ENCODE measurements at places on chromosomes 13 and 19. TPM values are rescaled to one million over a fixed set of nuclear protein-coding genes. Genes with fewer than 3 reads are reported as not detected.

MYO1F gene
- 0.13 TPM for total RNA-seq

TEAD2 gene
- 42.2 TPM for total RNA-seq

USHBP1 gene
- not detected for total RNA-seq

HNRNPA1L2 gene
- total RNA-seq, result 2.7 TPM

GPC5 gene
- total RNA-seq, result 5.4 TPM

DNA sequence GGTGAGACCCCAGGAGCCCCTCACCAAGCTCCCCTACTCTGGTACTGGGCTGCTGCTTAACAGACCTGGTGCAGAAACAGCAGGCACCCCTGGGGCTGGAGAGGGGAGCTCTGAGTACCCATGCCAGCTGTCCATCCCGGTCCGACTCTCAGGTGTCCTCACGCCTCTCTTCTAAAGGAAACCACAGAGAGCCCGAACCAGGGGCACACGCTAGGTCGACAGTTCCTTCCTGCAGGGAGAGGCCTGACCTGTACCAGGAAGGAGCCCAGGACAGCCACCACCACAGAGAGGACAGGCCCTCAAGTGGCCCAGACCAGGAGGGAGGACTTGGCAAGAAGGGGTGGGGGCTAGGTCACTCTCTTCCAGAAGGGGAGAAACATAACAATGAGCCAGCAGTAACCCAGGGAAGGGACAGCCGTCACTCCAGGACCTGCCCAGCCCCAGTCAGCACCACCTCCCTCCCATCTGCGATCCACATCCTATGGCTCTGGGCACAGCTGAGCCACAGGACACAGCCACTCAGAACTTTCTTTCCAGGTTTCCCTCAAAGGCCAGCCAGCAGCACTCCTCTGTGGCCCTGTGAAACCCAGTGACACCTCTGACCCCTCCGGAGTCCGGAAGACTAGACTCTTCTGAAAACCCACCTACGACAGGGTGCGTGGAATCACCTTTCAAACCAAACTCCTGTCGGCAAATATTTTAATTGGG is 13.0 kb upstream of the SLC35E1 start:
- H3K27ac ChIP-seq, result peak overlapping the region; percentile 66
- DNase-seq, result no peak
- H3K4me3 ChIP-seq, result no peak overlapping the region
- H3K27me3 ChIP-seq, result no peaks in the 10 kb centered on the region
- peaks cover 35% of the 10 kb centered on the region for H3K4me1 ChIP-seq
- no peaks in the 10 kb centered on the region for H3K36me3 ChIP-seq

DNA sequence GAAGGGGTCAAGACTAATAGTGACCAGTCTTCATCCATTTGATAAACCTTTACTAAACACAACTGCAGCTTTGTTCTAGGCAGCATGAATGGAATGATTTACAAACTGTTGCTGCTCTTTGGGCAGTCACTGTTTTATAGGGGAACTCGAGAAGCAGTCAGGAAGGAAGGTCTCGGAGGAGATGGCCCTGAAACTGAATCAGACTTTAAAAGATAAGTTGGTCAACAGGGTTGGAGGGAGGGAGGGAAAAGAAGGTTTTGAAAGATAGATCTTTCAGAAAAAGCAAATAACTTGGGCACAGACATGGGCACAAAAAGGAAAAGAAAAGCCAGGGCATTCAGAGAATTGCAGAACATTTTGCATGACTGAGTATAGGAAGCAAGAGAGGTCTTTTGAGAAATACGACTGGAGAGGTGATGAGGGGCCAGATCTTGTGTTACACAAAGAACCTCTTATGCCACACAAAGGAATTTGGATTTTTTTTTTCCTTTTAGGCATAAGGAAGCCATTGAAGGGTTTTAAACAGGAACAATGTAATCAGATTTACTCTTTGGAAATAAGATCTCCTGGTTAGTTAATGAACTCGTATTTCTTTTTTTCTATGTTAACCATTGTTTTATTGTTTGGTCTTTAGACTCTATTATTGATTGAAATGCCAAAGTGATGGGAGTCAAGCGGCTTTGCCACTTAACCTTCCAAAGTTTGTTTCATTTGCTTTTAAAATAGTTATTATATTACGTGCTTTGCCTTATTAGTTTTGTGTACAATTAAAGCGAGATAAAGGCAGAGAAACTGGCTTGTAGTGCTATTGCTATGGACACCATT is 37.5 kb upstream of the SACS start:
- no peak overlapping the region for H3K4me3 ChIP-seq
- H3K36me3 ChIP-seq, result no peaks in the 10 kb centered on the region
- no peak for DNase-seq

GRCh38 chr19:36245210-36246005 is 30.5 kb downstream of the ZNF146 start:
- H3K36me3 ChIP-seq, result no peaks in the 10 kb centered on the region
- no peaks in the 10 kb centered on the region for H3K4me1 ChIP-seq
- peaks cover 7% of the 10 kb centered on the region for H3K27me3 ChIP-seq
- DNase-seq, result no peak
- no peak overlapping the region for H3K27ac ChIP-seq

GRCh38 chr19:54233941-54234340 is 8.6 kb downstream of the LILRA6 start:
- no peaks in the 10 kb centered on the region for H3K36me3 ChIP-seq
- no peak overlapping the region for H3K27ac ChIP-seq
- H3K27me3 ChIP-seq, result peaks cover 10% of the 10 kb centered on the region
- H3K4me1 ChIP-seq, result no peaks in the 10 kb centered on the region
- H3K4me3 ChIP-seq, result no peak overlapping the region
- no peak for DNase-seq

GRCh38 chr13:42525035-42525504 is 48.9 kb upstream of the TNFSF11 start:
- H3K36me3 ChIP-seq, result no peaks in the 10 kb centered on the region
- no peaks in the 10 kb centered on the region for H3K27me3 ChIP-seq
- H3K4me1 ChIP-seq, result peaks cover 4% of the 10 kb centered on the region
- H3K4me3 ChIP-seq, result no peak overlapping the region

DNA sequence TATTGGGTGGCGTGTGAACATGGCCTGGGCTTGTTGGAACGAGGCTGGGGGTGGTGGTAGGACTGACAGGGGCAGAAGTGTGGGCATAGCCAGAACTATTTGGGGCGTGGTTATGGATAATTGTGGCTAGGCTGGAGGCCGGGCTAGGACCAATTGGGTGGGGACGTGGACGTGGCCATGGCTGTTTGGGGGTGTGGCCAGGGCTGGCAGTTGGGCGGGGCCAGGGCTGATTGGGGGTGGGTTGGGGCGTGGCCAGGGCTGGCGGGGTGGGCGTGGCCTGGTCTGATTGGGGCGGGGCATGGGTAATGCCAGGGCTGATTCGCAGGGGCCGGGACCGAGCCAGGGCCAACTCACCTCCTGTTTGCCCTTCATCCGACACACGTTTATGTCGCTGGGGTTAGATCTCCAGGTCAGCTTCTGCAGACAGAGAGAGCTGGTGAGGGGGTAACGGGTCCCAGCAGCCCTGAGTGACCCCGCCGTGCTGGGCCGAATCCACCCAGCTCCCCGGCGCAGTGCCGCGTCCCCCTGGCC is 2.8 kb downstream of the SEMA6B start:
- no peaks in the 10 kb centered on the region for H3K4me1 ChIP-seq
- DNase-seq, result peak; percentile 17
- no peak overlapping the region for H3K27ac ChIP-seq
- H3K36me3 ChIP-seq, result no peaks in the 10 kb centered on the region
- no peaks in the 10 kb centered on the region for H3K27me3 ChIP-seq
- H3K4me3 ChIP-seq, result no peak overlapping the region

DNA sequence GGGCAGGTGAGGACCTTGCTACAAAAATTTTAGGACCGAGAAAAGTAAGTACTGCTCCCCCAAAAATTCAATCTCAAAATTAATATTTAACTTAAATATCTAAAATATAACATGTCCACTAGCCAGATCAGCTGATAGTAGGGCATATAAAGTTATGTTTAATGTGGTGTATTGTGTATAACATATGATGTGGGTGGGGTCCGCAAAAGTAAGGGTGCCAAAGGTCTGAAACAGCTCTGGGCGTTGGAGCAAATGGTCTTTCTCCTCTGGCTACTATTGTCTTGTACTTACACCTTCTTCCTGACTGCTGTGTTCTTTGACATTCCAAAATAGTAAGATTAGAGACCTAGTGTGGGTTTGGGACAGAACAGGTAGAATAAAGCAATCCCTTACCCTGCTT is 41.2 kb downstream of the HTR2A start:
- no peaks in the 10 kb centered on the region for H3K27me3 ChIP-seq
- no peaks in the 10 kb centered on the region for H3K4me1 ChIP-seq
- no peak overlapping the region for H3K4me3 ChIP-seq
- DNase-seq, result no peak
- H3K27ac ChIP-seq, result no peak overlapping the region
- H3K36me3 ChIP-seq, result no peaks in the 10 kb centered on the region

- H3K27me3 ChIP-seq, result no peaks in the 10 kb centered on the region
- no peaks in the 10 kb centered on the region for H3K4me1 ChIP-seq
- H3K36me3 ChIP-seq, result no peaks in the 10 kb centered on the region
- H3K4me3 ChIP-seq, result no peak overlapping the region
These were observed 63.5 kb upstream of the ANKRD10 start for GRCh38 chr13:110978390-110978789.

GRCh38 chr19:48806518-48806817 is 4.4 kb downstream of the BCAT2 start:
- H3K27me3 ChIP-seq, result no peaks in the 10 kb centered on the region
- no peak overlapping the region for H3K4me3 ChIP-seq
- peak overlapping the region; percentile 90 for H3K27ac ChIP-seq
- H3K36me3 ChIP-seq, result no peaks in the 10 kb centered on the region
- peaks cover 20% of the 10 kb centered on the region for H3K4me1 ChIP-seq

DNA sequence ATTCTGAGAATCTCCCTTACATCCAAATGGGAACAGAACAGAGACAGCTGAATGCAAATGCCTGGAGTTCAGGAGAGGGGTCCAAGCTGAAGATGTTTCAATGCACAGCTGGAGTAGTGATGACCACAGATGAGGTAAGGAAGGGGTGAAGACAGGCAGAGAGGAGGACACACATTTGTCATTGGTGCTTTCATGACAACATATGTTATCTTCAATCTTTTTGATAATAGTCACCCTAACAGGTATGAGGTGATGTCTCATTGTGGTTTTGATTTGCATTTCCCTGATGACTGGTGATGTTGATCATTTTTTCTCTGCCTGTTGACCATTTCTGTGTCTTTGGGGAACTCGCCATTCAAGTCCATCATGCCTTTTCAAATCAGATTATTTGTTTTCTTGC is 19.2 kb downstream of the SIGLEC7 start:
- H3K4me3 ChIP-seq, result no peak overlapping the region
- H3K4me1 ChIP-seq, result peaks cover 4% of the 10 kb centered on the region
- peaks cover 3% of the 10 kb centered on the region for H3K27me3 ChIP-seq
- no peak overlapping the region for H3K27ac ChIP-seq

- H3K27ac ChIP-seq, result peak overlapping the region; percentile 93
- no peaks in the 10 kb centered on the region for H3K36me3 ChIP-seq
- no peak overlapping the region for H3K4me3 ChIP-seq
- H3K27me3 ChIP-seq, result no peaks in the 10 kb centered on the region
- DNase-seq, result peak; percentile 38
These were observed 305.1 kb downstream of the KCNRG start for GRCh38 chr13:50320271-50320862.

All from hepatocyte (in vitro differentiated cells).